Liver (tissue), 10 donors: ENCODE measurements at places on chromosomes 13 and 19. TPM values are rescaled to one million over a fixed set of nuclear protein-coding genes. Genes with fewer than 3 reads are reported as not detected.

The GNA15 gene
- 10.4 TPM for total RNA-seq

The RNF17 gene
- total RNA-seq = 0.08 TPM

The NLRP5 gene
- total RNA-seq = not detected

DNA sequence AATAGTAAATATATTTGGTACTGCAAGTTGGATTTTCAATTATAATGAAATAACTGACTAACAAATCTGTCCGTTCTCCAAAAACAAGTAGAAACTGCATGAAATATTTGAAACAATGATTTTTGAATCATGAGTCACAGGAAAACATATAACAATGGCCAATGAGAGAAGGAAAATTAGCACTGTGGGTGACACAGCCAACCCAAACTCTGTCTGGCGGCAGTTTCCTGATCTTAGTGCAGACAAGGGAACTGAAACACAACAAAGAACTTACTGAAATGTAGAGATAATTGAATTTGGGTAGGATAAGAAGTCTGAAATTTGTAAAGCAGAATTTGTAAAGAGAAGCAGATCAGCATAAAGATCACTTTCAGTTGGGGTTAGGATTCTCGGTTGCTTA, 2743.3 kb upstream of the PCDH20 start:
- no peak for DNase-seq

The NALCN gene
- total RNA-seq = 0.92 TPM

DNA sequence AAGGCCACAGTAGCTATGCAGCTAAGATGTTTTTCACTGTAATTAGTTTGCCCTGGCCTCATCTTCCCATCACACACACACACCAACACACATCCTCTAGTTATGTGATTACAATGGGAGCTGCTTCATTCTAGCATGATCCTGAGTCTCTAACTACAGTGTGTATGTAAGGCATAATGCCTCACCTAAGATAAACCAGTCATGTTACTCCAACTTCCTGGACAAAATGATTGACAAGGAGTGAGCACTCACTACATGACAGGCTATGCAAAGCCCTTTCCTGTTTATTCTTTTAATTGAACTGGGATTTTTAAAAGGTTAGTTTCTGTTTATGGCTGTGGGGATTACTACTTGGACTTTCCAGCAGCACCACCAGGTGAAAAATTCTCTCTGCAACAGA, 400.8 kb upstream of the ATXN8OS start:
- no peak for DNase-seq

The SRRM5 gene
- 0.08 TPM for total RNA-seq

The SARS2 gene
- 19.2 TPM for total RNA-seq

The TMEM150B gene
- 2.1 TPM for total RNA-seq

DNA sequence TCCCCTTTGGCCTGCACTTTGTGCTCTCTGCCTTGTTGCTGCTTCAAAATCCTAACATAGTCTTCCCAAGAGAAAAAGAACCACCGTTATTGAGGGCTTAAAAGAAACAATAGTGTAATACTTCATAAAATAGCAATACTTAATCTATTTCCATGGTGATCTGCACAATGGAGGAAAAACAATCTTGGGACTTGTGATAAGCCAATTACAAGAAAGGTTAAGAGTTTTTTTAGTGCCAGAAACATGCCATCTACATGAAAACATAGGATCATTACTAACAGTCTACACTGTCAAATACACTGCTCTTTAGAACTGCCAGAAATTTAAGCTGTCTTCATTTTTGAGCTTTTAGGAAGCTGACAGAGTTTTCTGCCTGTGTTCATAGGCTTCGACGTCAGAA, 54.1 kb upstream of the MAB21L1 start:
- DNase-seq = no peak

DNA sequence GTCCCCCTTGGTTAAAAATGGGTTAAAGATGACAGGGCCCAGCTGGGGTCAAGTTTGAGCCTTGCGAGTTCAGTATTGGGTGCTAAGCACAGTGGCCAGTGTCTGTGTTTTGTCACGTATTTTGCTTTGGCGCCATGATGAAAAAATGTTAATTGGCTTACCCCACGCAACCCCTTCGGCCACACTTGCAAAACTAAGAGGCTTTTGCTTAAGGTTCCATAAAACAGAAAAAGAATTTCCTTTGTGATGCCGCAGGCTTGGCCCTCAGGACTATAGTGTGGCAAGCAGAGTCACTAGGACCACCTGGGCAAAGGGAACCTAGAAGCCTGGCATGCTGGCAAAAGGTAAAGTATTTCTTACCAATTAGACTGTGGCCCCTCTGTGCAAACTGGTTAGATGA, 20.7 kb downstream of the DPRX start:
- no peak for DNase-seq

- DNase-seq = no peak
Measured at GRCh38 chr13:41915081-41915480, 45.8 kb downstream of the VWA8 start.

The SMAD9 gene
- 1.3 TPM for total RNA-seq

DNA sequence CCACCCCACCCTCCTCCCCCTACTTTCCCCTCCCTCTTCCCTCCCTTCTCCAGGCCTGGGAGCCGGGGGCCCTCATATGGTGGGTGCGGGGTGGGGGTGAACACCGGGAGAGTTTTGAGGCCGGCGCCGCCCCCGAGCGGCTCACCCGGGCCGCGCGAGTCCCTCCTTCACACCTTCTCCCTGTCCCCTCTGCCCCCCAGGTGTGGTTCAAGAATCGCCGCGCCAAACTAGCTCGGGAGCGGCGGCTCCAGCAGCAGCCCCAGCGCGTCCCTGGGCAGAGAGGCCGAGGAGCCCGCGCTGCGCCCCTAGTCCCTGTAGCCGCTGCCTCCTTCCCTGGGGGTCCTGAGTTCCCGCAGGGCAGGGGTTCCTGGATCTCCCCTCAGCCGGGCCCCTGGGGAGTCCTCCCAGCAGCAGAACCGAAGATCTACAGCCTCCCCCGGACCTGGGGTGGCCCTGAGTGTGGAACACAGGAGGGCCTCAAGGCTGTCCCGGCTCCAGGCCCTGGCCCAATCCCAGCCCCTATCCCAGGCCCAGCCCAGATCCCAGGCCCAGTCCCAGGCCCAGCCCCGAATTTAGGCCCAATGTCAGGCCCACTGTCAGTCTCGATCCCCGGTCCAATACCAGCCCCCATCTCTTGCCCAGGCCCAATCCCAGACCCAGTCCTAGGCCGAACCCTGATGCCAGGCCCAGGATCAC, 1.7 kb downstream of the TPRX2 start:
- DNase-seq = no peak

DNA sequence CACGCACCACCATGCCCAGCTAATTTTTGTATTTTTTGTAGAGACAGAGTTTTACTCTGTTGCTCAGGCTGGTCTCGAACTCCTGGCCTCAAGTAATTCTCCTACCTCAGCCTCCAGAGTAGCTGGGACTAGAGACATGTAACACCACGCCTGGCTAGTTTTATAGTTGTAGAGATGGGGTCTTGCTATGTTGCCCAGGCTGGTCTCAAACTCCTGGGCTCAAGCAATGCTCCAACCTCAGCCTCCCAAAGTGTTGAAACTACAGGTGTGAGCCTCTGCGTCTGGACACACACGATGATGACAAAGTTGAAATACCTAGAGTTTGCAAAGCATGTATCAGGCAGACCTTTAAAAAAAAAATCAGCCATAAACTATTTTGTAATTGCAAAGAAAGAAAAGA, 4.6 kb upstream of the PTOV1 start:
- no peak for DNase-seq

- no peak for DNase-seq
Measured at GRCh38 chr19:36508325-36508724, 19.0 kb upstream of the ZNF566 start.

GRCh38 chr19:33251526-33252090, 26.0 kb upstream of the SLC7A10 start:
- DNase-seq = no peak

The FFAR3 gene
- total RNA-seq = 0.33 TPM

DNA sequence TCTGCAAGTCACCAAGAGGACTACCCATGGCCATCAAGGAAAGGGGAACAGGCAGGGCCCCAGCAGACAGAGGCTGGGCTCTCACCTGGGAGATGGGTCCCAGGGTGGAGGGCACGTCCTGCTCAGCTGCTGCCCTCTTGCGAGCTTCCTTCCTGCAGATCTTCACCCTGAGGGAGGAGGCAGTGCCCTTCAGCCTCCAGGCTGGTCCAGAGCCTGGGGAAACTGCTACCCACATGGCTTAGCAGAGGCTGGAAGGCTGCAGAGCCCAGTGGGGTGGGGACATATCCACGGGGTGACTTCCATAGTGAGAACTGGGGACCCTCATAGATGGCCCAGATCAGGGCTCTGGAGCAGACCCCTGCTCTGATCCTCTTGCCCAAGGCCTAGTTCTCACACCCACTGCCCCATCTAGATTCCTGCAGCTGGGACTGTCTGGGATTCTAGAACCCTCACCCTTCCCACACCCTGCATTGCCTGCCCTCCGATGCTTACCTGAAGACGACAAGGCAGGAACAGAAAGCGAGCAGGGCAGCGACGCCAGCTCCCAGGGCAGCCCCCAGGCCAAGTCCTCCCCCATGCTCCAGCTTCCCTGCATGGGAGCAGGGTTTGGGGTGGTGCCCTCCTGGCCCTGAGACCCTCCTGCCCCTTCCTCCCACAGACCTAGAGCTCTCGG, 9.0 kb downstream of the SIGLEC11 start:
- DNase-seq = no peak

The IGFL1 gene
- not detected for total RNA-seq

DNA sequence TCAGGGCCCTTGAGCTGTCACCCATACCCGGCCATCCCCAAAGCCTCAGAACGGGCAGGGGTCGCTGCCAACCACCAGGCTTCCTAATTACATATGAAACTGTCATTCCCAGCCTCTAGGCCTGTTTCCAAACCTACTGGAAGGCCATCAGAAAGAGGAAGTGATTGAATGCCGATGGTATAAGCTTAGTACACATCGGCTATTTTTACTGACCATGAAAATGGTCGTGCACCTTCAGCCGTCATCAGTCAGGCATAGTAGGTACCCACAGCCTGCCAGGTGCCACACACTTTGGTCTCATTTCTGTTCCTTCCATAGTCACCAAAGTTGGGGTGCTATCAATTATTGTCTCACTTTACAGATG, 10.2 kb downstream of the KRI1 start:
- no peak for DNase-seq

The ZNF45 gene
- total RNA-seq = 6.0 TPM
